Stimulated activated CD4-positive, alpha-beta T cell treated with anti-CD3 and anti-CD28 coated beads, Interleukin-2, amount 100 ng/mL, for 48 hours (primary cell): ENCODE measurements at places on chromosomes 7 and 10.

- DNase-seq = no peak
Observed at GRCh38 chr10:110717781-110718589, 73.8 kb downstream of the RBM20 start.

DNA sequence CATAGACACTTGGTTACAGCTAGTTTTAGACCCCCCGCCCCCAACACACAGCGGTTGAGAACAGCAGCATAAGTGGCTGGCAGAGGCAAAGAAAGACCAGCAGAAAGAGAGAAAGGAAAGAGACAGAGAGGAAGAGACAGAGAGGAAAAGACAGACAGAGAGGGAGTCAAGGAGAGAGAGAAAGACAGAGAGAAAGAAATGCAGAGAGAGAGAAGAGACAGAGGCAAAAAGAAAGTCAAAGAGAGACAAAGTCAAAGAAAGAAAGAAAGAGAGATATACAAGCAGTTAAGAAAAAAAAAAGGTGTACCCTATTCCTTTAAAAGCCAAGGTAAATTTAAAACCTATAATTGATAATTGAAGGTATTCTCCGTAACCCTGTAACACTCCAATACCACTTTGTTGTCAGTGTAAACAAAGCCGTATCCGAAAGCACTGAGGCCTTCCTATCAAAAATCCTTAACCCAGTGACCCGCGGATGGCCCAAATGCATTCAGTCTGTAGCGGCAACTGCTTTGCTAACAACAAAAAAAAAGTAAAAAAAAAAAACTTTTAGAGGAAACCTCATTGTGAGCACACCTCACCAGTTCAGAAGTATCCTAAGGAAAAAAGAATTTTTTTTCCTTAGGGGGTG is 11.9 kb upstream of the SLC12A9 start:
- no peak for DNase-seq

DNA sequence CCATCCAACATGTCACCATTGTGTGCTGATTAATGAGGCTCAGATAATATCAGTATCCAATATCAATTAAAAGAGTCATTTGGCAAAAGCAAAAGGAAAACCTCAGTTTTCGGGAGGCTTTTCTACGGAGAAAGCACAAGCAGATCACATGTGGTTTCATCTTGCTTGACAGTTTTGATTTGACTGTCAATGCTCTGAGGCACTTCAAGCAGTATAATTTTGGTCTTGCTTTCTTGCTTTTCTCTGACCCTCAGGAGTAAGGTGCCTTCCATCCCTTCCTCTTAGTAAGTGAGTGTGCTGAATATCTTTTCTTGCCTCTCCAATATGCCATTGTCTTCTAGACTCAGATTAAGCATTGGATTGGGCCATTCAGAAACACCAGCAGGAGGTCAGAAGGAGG is 115.5 kb upstream of the CALCR start:
- no peak for DNase-seq

- DNase-seq = no peak
Observed at GRCh38 chr7:70835658-70836057, 296.3 kb upstream of the GALNT17 start.

DNA sequence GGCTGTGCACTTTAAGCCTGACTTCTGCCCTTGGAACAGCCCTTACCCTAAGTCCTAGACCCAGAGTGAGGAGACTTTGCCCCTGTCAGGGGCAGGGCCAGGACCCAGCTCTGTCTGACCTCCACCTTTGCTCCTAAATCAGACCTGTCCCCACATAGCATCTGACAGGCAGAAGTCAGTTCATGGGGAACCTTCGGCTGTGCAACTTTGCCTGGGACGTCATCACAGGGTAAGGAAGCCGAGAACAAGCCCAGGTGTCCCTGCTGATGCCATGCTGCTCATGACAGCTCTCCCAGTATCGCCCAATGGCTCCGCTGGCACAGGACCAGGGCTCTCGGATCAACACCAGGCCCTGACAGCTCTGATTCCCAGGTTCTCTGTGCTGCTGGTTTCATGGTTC is 55.4 kb downstream of the TNS3 start:
- DNase-seq = no peak

DNA sequence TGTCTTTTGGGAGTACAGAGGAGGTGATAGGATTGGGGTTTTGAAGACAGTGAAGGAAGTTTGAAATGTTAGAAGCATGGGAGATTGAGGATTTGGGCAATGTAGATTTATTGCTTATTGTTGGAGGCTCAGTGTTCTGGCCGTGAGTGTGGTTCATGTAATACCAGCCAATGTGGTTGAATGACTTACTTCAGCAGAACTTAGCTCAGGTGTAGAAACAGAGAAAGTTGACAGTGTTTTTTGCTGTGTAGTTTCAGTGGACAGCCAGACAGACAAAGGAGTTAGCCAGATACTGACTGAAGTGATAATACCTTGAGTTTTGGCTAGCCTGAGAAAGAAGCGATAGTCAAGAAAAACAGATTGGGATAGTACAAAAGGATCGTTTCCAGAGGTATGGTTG is 88.5 kb downstream of the AHCYL2 start:
- DNase-seq = no peak

DNA sequence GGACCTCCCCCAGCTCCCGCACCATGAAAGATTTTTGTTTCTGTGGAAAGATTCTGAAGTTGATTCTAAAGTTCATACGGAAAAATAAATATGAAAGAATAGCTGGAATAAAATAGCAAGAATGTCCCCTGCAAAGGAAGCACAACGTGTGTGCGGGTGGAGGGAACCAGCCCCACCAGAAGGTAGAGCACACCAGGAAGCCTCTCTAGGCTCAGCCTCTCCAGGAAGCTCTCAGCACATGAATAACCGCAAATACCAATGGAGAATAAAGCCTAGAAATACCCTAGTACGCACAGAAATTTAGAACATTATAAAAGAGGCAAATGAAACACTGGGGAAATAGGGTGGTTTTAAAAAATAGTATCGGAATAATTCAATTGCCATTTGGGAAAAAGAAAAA is 24.6 kb upstream of the FAM170B start:
- DNase-seq = no peak

DNA sequence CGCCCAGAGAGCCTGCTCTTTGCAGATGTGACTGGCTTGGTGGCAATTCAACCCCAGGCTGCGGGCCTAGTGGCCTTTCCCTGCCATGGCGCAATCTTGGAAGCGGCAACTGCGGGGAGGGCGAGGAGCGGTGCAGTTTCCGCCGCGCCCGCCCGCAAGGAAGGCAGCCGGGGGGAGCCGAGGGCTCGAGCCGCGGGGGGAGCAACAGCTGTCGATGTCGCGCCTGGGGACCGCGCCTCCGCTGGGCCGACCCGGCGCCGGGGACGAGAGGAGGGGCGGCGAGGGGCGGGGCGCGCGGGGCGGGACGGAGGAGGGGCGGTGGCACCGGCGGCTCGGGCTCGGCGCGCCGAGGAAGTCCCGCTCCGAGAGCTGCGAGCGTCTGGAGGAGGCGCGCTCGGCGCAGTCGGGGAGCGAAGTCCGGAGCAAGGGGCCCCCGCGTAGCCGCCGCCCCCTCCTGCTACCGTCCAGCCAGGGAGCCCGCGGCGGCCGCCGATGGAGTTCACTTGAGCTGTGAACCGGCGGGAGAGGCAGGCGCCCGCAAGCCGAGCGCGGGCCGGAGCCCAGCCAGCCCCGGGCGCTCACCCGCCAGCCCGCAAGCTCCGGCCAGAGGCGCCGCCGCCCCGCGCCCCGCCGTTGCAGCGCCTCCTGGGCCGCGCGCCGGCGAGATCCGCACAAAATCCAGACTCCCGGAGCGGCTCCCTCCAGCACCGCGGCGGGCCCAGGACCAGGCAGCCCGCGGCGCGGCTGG is 438.1 kb upstream of the GALNT17 start:
- DNase-seq = peak; percentile 34

DNA sequence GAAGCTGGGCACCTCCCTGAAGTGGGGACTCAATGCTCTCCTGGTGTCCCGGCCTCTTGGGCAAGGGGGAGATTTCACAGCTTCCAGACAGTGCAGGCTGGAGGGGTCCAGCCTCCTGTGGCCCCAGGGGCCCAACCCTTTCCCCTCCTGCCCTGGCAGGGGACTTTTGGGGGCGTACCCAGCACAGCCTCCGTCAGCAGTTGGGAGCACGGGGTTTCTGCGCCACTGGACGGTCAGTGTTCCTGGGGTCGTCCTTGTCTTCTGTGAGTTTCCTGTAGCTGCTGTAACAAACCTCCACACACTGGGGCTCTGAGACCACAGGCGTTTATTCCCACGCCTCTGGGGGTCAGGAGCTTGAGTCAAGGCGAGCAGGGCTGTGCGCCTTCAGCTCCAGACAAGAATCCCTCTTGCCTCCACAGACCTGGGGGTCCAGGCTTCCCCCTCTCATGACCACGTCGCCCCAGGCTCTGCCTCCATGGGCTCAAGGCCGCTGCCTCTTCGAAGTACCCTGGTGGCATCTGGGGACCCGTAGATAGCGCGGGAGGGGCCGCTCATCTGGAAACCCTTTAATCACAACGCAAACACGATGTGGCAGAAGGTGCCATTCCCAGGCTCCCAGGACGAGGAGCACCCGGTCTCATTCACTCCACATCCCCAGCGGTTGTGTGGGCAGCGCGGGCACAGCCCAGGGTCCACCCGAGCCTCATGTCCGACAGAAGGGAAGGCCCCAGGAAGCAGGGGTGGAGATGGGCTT is 14.0 kb downstream of the PWWP2B start:
- no peak for DNase-seq

- DNase-seq = no peak
Observed at GRCh38 chr7:30474485-30474884, 4.1 kb downstream of the NOD1 start.

GRCh38 chr7:125592331-125592730 is 662.7 kb upstream of the POT1 start:
- no peak for DNase-seq

GRCh38 chr7:128860158-128861073 is 2.2 kb upstream of the ATP6V1F start:
- DNase-seq = no peak

- DNase-seq = no peak
Observed at GRCh38 chr10:17368708-17369272, 85.6 kb downstream of the ST8SIA6 start.

- no peak for DNase-seq
Observed at GRCh38 chr7:139897422-139898090, 68.5 kb downstream of the TBXAS1 start.

DNA sequence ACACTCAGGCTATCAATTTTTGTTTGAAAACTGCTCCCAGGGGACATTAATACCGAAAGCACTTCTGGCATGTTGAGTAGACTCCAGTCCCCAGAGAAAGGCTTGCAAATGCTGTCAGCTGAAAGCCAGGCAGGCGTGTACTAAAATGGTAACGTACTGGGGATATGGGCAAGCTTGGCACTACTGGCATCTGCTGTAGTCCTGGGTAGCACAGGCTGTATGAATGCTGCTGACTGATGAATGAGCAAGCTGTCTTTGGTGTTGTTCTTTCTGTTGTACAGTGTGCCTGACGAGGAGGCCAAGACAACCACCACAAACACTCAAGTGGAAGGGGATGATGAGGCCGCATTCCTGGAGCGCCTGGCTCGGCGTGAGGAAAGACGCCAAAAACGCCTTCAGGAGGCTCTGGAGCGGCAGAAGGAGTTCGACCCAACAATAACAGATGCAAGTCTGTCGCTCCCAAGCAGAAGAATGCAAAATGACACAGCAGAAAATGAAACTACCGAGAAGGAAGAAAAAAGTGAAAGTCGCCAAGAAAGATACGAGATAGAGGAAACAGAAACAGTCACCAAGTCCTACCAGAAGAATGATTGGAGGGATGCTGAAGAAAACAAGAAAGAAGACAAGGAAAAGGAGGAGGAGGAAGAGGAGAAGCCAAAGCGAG is 53.5 kb upstream of the AGBL3 start:
- DNase-seq = no peak

- DNase-seq = no peak
Observed at GRCh38 chr10:89352802-89353201, 25.0 kb downstream of the IFIT3 start.

DNA sequence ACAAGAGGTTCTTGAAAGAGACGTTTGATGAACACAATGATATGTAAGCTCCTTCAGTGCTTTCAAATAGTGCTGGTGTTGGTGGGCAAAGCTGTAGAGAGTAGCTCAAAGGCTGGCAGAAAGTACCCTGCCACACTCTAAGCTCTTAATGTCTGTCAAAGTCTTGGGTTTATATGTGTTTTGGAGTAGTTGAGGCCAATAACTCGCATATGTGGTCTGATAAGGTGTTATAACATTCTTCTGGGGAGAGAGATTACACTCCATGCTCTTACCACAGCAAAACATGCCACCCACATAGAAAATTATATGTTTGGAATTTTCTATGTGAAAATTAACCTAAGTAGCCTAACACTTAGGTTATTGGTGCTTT is 30.8 kb upstream of the NME8 start:
- no peak for DNase-seq

- DNase-seq = no peak
Observed at GRCh38 chr10:5904227-5904626, 14.2 kb downstream of the FBH1 start.

DNA sequence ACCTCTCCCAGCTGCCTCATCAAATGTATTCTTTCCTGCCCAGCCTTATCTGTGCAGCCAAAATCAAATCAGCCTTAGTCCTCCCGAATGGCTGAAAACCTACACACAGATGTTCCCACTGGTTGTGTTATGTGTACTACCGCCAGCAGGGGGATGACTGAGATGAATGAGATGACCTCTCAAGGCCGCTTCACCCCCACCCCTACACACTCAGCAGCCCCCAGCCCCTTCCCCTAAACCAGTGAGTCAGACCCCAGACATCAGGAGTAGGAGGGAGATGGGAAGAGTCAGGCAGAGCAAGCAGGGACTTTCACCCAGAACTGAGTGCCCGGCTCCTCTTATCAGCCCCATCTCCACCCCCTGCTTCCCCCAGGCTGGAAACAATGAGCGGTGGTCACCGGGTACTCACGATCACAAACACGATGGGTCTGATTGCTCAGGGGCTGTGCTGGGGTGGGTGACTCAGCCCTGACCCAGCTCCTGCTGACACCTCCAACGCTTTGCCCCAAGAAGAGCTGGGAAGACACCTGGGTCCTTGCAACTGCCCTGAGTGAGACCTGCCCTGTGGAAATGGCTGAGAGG is 6.5 kb upstream of the C10orf105 start:
- DNase-seq = peak; percentile 76

- no peak for DNase-seq
Observed at GRCh38 chr7:3955026-3955425, 654.0 kb downstream of the SDK1 start.

DNA sequence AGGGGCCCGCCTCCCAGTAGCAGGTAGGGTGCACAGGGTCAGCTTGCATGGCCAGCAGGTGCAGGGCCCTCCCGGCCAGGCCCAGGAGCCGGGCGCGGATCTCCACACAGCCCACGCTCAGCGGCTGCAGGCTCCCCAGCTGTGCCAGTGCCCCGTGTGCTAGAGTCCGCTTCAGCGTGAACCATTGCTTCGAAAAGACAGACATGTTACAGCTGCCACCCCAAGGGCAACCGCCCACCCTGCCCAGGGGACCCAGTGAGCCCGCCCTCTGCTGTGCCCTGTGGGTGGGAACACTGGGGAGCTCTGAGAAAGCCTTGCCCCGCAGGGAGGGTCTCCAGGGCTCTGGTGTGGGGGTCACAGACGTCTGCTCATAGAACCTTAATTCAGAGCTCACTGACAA is 64.3 kb upstream of the NKX6-2 start:
- DNase-seq = no peak

DNA sequence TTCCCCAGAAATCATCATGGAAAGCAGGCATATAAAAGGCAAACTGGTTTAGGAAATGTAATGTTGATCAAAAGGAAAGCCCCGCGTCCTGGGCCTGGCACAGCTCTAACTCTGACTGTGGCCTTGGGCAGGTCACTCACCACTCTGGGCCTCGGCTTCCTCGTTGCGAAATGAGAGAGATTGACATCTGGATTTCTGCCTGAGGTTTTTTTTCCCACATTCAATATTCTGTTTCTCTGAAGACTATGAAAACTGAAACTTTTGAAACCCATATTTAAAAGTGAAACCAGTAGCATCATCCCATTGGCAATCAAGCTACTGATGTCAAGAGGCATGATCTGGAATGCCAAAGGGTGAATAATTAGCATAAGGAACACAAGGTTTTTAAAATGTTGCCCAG is 369.7 kb upstream of the NPVF start:
- DNase-seq = no peak
